B cell (primary cell): ENCODE measurements at places on chromosomes 2 and 18. TPM values are rescaled to one million over a fixed set of nuclear protein-coding genes. Genes with fewer than 3 reads are reported as not detected.

- no peak for DNase-seq
- H3K4me1 ChIP-seq: no peaks in the 10 kb centered on the region
- H3K27me3 ChIP-seq: no peaks in the 10 kb centered on the region
- H3K27ac ChIP-seq: no peak overlapping the region
Measured at GRCh38 chr2:128362889-128363228, 44.2 kb upstream of the HS6ST1 start.

DNA sequence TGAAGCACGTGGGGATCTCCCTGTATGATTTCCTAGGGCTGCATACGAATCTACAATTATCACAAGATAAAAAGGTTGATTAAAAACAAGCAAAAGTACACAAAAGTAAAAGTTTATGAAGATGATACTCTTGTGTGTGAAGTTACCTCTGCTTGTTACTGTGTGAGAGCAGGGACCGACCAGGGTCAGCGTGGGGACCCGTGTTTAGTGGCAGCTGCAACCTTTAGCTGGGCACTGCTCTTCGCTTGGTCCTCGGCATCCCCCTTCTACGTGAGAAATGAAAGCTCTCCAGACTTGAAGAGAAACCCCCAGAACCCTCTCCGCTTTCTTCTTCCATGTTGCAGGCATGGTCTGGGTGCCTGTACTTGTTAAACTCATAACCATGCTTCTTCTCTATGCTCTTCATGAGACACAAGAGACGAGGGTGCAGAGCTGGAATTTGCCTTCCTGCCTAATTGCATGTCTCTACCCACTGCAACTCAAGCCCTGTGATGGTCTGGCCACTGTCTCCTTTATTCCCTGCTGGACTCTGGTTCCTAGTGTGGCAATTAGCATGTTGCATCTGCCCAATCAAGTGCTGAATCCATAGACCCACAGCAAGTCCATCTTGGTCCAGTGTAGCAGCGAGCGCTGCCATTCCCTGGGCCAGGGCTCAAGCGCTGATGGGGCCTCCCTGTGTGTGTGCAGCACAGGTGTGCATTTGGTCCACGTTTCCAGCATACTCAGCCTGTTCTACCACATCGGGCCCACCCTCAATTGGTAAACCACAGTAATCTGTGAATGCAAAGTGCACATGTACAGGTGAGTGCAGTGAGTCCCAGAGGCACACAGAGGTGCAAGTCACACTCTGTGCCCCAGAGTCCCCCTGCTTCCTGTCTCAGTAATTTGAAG lies 88.5 kb downstream of the TWIST2 start:
- no peaks in the 10 kb centered on the region for H3K4me1 ChIP-seq
- H3K27me3 ChIP-seq: no peaks in the 10 kb centered on the region
- DNase-seq: no peak
- no peak overlapping the region for H3K4me3 ChIP-seq

DNA sequence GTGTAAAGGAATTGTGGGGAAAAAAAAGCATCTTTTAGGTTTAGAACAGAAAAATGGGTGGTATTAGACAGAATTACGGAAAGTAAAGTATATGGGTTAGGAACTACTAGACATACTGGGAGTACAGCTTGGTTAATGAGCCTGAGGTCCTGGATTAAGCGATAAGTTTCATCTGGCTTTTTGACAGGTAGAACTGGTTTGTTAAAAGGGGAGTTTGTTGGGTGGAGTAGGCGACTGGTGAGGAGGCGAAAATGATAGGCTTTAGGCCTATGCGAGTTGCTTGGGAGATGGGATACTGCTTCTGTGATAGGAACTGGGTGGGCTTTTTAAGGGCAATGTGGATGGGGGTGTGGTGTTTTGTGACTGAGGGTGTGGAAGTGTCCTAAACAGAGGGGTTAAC lies 56.5 kb downstream of the KYNU start:
- no peaks in the 10 kb centered on the region for H3K27me3 ChIP-seq
- DNase-seq: no peak
- H3K4me3 ChIP-seq: no peak overlapping the region
- no peaks in the 10 kb centered on the region for H3K4me1 ChIP-seq

EPHA4 gene
- 52.5 and 54.9 TPM in 2 replicates for total RNA-seq

DNA sequence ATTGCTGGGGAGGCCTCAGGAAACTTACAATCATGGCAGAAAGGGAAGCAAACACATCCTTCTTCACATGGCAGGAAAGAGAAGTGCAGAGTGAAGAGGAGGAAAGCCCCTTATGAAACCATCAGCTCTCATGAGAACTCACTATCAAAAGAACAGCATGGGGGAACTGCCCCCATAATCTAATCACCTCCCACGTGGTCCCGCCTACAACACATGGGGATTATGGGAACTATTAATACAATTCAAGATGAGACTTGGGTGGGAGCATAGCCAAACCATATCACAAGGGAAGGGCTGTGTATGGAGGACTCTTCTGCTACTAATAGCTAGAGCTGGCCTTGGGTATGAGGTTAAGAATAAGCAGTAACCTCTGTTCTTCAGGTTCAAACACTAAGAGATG lies 8.8 kb upstream of the SETBP1 start:
- H3K27me3 ChIP-seq: no peaks in the 10 kb centered on the region
- no peak overlapping the region for H3K4me3 ChIP-seq
- H3K4me1 ChIP-seq: no peaks in the 10 kb centered on the region
- H3K36me3 ChIP-seq: no peaks in the 10 kb centered on the region
- no peak for DNase-seq

MAL gene
- 0.74 TPM in 1 of 2 replicates, not detected in the other for total RNA-seq

DNA sequence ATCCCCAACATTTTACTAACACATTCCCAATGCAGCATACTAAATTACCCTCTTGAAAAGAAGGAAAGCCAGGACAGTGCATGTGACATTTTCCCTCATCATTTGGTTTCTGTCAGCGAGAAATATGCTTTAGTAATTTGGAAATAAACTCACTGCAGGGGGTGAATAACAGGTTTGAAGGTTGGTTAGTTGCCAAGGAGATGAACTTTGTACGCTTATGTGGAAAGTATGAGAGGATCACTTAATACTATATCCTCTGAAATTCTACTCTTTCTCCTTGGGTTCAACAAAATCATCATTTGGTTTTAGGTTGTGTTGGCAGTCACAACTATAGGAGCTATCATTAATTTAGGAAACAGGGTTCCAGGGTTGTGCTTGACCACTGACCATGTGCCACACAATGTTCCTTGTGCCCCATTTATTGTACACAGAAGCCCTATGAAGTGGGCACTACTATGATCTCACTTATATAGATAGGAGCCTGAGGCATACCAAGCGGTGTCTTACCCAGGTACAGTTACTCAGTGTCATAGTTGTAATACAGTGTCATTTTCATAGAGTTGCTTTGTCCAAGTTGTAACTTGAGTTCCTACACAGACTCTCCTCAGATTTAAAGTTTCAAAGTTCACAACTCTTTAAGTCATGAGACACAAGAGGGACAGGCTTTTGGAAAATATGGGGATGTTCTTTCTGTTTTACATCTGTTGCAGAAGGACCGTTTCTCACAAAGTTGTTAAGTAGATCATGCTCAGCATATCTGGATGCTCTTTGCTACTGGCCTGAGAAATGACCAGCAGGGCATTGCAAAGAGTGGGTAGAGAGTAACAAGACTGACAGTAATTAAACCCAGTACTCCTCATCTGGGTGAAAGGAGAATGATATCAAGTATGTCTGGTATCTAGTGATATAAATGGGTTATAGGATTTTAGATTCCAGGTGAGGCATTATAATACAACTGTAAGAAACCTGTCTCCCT lies 91.8 kb downstream of the MAP4K4 start:
- H3K27ac ChIP-seq: peak overlapping the region; percentile 42
- no peaks in the 10 kb centered on the region for H3K27me3 ChIP-seq
- H3K4me1 ChIP-seq: peaks cover 29% of the 10 kb centered on the region
- peaks cover 20% of the 10 kb centered on the region for H3K36me3 ChIP-seq
- no peak overlapping the region for H3K4me3 ChIP-seq

DNA sequence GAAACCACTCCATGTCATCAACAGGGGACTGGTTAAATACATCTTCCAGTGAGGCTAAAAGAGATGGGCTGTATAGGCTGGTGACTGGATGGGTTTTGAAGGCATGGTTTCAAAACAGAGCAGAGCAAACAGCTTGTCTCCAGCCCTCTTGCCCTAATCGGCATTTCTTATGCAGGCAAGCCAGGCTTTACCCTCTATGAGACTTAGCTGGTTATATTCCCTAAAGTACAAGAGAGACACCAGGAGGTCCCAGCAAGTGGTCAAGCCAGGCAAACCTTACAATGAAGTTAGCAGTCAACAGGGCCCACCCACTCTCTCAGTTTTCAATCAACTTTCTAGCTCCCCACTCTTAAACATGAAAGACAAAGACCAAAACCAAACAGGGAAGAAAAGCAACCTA lies 19.0 kb downstream of the OSBPL1A start:
- no peaks in the 10 kb centered on the region for H3K27me3 ChIP-seq
- no peak for DNase-seq
- H3K4me1 ChIP-seq: no peaks in the 10 kb centered on the region
- no peak overlapping the region for H3K4me3 ChIP-seq
- H3K27ac ChIP-seq: no peak overlapping the region
- no peaks in the 10 kb centered on the region for H3K36me3 ChIP-seq

DNA sequence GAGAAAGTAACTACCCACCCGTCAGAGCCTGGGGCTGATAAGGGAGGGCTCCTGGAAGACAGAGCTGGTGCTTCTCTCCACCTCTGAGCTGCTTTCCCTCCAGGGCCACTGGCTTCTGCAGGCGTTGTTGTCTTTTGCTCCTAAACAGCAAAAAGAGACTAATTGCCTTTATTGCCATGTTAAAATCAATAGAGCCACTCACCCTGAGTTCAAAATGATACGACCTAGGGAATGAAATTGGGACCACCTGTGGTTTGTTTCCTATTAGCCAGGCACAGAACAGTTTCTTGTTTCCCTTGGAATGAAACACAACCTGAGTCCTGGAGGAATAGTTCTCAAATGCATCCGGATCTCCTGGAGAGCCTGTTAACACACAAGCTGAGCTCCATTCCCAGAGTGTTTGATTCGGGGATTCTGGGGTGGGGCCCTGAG lies 45.8 kb downstream of the TCF7L1 start:
- peaks cover 2% of the 10 kb centered on the region for H3K27me3 ChIP-seq
- H3K4me3 ChIP-seq: no peak overlapping the region
- no peak overlapping the region for H3K27ac ChIP-seq
- no peaks in the 10 kb centered on the region for H3K36me3 ChIP-seq
- no peaks in the 10 kb centered on the region for H3K4me1 ChIP-seq
- no peak for DNase-seq

DNA sequence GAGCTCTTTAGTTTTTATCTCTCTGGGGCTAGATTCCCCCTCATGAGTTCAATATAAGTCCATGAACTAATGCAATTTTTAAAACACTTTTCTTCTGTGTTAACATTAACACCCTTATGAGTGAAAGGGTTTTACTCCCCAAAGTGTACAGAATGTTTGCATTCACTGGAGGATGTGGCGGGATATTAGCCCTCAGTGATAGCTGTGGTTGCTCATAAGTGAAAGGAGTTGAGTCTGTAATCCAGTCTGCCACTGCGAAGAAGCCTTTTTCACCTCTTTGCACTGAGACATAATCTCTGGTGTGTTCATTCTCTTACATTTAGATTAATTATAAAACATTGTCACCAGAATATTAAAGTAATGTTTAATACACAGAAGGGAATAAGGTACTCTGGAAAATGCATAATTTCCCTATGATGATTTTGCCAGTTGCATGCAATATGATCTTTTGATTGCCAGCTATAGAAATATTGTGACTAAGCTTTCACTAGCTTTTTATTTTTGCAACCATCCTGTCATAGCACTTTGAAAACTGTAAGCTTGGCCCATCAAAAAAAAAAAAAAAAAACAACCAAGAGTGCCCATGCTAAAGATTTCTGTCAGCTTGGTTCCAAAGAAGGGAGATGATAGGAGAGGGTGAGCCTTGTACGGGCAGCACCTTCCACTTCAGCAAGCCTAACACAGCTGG lies 113.2 kb downstream of the BCL11A start:
- H3K4me1 ChIP-seq: peaks cover 83% of the 10 kb centered on the region
- DNase-seq: no peak
- peak overlapping the region; percentile 88 for H3K27ac ChIP-seq
- no peaks in the 10 kb centered on the region for H3K27me3 ChIP-seq
- peak overlapping the region; percentile 1 for H3K4me3 ChIP-seq

DNA sequence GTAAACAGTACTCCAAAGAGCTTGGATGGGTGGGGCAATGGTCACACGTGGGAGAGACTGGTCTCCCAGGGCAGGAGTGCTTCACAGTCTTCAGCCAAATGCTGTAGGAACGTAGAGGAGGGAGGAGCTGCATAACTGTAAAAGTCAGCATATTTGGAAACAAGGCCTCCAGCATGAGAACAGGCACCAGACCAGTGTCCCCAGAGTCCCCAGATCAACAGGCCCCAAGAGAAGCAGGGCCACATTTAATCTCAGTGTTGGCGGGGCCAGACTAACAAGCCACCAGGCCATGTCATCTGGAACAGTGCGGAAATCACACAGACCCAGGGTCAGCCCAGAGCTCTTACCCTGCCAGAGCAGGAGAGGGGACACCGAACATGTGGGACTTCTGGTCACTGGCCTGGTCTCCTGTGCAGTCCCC lies 63.2 kb downstream of the ADCY3 start:
- no peaks in the 10 kb centered on the region for H3K4me1 ChIP-seq
- no peak overlapping the region for H3K27ac ChIP-seq
- peaks cover 2% of the 10 kb centered on the region for H3K36me3 ChIP-seq
- DNase-seq: no peak

- H3K27me3 ChIP-seq: no peaks in the 10 kb centered on the region
- no peaks in the 10 kb centered on the region for H3K4me1 ChIP-seq
- DNase-seq: no peak
Measured at GRCh38 chr2:173346035-173346434, 8.6 kb upstream of the CDCA7 start.

- no peak overlapping the region for H3K27ac ChIP-seq
- no peaks in the 10 kb centered on the region for H3K36me3 ChIP-seq
- no peak for DNase-seq
- no peaks in the 10 kb centered on the region for H3K27me3 ChIP-seq
- no peaks in the 10 kb centered on the region for H3K4me1 ChIP-seq
Measured at GRCh38 chr2:22795287-22795866, 589.6 kb upstream of the KLHL29 start.

CTLA4 gene
- 0.30 and 1.1 TPM in 2 replicates for total RNA-seq

OSR1 gene
- total RNA-seq: not detected in 2 replicates

DNA sequence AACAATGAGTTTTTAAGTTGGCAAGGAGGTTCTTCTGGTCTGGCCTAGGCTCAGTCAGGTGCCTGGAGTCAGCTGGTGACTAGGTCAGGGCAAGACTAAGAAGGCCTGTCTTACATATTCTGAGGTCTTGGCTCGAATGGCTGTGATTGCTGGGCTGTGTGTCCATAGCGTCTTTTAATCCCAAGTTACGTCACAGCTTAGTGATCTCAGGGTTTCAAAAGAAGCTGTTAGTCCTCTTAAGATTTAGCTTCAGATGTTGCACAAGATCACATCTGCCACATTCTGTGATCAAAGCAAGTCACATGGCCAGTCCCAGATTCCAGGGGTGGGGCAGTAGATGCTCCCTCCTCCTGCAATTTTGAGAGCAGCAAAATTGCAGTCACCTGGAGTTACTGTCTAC lies 61.3 kb downstream of the PKP4 start:
- no peak for DNase-seq
- no peak overlapping the region for H3K4me3 ChIP-seq
- no peaks in the 10 kb centered on the region for H3K4me1 ChIP-seq
- no peaks in the 10 kb centered on the region for H3K36me3 ChIP-seq
- H3K27me3 ChIP-seq: no peaks in the 10 kb centered on the region
- no peak overlapping the region for H3K27ac ChIP-seq

GRCh38 chr2:68237404-68237803 lies 14.9 kb downstream of the PPP3R1 start:
- H3K4me3 ChIP-seq: no peak overlapping the region
- H3K27me3 ChIP-seq: no peaks in the 10 kb centered on the region
- H3K27ac ChIP-seq: peak overlapping the region; percentile 67
- H3K4me1 ChIP-seq: peaks cover 58% of the 10 kb centered on the region
- peaks cover 7% of the 10 kb centered on the region for H3K36me3 ChIP-seq

NBEAL1 gene
- total RNA-seq: 22.0 and 22.5 TPM in 2 replicates
